Fibroblast of the aortic adventitia (primary cell): ENCODE measurements at places on chromosomes 3 and 15. TPM values are rescaled to one million over a fixed set of nuclear protein-coding genes. Genes with fewer than 3 reads are reported as not detected.

Gene MITF
- 6.1 and 22.6 TPM in 2 replicates for total RNA-seq

Gene ATXN7
- 8.6 and 21.0 TPM in 2 replicates for total RNA-seq

Gene PLIN1
- total RNA-seq: 0.27 and 0.41 TPM in 2 replicates

Gene FBXL22
- 0.54 and 0.65 TPM in 2 replicates for total RNA-seq

Gene GOLGA6B
- total RNA-seq: not detected in 2 replicates
